ENCODE measurements at places on chromosomes 13 and 19.

DNA sequence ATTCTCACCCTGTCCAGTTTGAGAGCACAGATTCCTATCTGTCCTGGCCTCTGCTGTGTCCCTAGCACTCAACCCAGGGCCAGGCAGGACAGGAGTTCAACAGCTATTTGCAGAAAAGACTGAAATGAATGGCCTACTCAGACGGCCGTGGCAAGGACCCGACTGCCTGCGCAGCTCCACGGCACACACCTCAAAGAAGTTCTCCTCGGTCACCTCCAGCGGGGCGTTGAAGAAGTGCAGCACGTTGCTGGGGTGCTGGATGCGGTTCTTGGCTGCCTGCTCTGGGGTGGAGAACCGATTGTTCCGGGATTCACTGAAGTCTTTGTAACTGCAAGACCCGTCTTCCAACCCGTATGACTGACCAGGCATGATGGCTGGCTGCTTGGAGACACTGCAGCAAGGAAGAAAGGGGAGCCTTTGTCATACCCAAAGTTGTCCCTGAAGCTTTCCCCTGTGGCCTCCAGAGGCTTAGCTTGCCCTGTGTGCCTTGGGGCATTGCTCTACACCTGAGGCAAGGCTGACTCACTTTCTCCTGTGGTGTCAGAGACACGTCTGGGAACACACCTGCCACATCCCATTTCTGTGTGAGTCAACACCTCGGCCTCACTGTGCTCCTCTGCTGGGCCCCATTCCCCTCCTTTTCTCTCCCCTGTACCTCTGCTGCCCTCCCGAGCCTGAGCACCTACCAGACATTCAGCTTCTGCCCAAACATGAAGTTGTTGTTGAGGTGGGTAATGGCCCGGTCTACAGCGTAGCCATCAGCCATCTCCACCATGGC lies 6.8 kb upstream of the ECH1 start:
- no peak for DNase-seq

DNA sequence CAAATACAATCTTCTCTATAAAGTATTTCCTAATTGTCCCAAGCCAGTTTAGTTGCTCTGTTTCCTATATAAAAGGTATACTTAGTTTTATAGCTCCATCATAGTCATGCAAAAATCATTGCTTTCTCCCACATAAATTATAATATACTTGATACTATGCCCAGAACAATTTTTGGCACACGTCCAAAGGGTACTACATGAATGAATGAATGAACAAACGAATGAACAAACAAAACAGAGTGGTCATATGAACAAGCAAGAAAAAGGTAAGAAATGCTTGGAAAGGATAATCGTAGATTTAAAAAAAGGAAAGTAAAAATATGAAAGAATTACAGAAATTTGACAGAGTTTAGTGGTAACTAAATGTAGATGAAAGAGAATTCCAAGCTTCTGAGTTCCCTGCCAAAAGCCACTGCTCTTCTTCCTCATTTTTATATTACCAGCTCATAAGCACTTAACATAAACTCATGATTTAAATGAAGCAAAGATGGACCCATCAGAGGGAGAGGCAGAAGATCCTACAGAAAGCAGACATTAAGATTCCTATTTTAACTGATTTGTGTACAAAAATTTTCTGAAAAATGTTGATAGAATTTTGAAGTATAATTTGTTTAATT lies 123.2 kb downstream of the ENOX1 start:
- DNase-seq, result no peak

GRCh38 chr19:37987356-37988332 lies 80.6 kb downstream of the SIPA1L3 start:
- DNase-seq, result no peak

GRCh38 chr13:32647926-32648325 lies 61.7 kb downstream of the PDS5B start:
- no peak for DNase-seq

- DNase-seq, result no peak
Measured at GRCh38 chr13:25280396-25280795, 6.9 kb downstream of the MTMR6 start.

DNA sequence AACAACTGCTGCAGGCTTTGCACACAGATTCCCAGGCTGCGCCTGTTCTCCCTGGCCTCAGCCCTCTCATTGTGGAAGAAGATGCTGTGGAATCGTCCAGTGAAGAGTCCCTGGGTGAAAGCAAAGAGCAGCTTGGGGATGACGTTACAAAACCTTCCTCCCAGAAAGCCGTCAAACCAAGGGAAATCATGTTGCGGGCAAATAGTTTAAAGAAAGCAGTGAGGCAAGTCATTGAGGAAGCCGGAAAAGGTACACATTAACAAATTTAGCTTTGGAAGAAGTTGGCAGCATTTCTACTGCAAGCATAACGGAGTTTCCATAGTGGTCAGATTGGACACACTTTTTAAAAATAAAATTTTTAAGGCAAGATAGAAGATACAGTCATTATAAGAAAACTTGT lies 82.9 kb upstream of the AKAP11 start:
- DNase-seq, result no peak

- DNase-seq, result no peak
Measured at GRCh38 chr19:33496038-33496895, 25.3 kb downstream of the PEPD start.

DNA sequence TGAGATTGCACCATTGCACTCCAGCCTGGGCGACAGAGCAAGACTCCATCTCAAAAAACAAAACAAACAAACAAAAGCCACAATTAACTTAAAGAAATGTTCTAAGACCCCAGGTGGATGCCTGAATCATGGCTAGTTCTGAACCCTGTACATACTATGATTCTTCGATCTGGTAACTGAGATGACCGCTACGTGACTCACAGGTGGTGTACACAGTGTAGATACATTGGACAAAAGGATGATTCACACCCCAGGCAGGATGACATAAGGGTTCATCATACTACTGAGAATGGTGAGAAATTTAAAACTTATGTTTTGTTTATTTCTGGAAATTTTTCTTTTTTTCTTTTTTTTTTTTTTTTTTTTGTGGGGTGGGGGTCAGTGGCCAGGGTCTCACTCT lies 6.5 kb downstream of the ZNF426 start:
- no peak for DNase-seq

- peak; percentile 33 for DNase-seq
Measured at GRCh38 chr19:38729653-38730469, 14.4 kb downstream of the CAPN12 start.

DNA sequence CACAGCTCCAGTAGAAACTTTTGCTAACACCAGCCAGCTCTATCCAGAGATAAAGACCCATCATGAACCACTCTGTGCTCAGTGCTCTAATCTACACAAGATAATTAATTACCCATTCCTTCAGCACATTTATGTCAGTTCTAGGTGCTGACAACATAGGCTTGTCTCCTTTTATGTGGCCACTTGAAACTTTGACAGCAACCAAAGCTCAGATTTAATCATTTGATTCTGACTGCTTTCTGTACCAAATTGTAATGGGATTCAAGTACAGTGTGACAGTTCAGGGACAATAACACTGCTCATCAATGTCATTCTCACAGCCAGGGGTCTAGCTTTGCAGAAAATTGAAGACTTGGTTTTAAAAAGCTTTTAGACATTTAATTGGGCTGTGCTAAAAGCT lies 266.6 kb downstream of the KCTD12 start:
- peak; percentile 25 for DNase-seq

- DNase-seq, result peak; percentile 53
Measured at GRCh38 chr13:112685896-112686295, 3.9 kb upstream of the ATP11A start.

DNA sequence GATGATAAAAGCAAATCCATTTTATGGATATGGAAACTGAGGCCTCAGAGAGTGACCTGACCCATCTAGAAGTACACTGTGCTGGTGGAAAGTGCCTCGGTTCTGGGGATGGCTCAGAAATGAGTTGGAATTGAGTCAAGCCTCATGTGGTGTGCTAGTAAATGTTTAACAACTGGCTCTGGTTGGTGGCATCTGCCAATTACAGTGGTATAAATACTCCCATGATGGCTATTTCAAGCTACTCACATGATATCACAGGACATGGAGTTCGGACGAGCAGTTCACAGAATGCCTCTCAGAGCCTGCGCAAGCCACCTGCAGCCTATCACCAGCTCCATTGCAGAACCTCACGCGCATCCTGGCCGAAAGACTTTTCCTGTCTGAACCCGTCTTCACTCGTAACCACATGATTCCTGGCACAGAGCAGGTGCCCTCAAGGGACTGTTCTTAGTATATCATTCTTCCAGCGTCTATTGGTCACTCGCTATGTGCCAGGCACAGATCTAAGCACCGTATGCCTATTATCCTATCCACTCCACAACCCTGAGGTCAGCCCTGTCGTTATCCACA lies 9.1 kb downstream of the TMEM150B start:
- DNase-seq, result no peak

DNA sequence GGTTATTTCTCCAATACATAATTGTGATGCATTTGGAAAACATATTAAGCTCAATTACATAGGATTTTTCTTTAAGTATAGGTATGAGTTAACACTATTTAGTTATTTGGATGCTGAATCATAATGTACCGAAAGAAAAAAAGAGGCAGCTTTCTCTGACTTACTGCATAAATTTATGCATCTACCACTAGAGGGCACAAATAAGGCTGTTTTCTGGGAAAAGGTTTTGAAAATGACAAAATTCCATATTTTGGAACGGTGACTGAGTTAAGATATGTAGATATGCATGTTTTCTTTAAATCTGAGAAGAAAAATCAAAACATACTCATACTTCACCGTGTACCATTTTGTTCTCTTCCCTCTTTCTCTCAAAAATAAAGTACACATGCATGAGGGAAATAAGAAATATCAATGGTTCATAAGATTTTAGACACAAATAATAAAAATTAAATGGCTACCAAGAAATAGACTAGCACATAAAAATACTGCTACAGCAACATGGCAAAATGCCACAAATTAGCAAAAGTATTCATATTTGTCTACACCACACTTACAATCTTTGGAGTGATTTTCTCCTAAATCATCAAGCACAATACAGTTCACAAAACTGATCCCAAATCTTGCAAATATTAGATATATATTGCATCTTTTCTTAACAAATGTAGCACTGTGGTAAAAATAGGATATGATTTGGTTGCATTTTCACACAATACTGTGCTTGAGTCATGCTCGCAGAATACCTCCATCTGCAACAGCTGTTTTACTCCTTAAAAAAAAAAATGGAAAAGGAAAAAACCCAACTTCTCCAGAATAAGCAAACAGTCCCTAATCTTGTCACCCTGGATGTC lies 260.0 kb downstream of the FGF14 start:
- DNase-seq, result peak; percentile 63

DNA sequence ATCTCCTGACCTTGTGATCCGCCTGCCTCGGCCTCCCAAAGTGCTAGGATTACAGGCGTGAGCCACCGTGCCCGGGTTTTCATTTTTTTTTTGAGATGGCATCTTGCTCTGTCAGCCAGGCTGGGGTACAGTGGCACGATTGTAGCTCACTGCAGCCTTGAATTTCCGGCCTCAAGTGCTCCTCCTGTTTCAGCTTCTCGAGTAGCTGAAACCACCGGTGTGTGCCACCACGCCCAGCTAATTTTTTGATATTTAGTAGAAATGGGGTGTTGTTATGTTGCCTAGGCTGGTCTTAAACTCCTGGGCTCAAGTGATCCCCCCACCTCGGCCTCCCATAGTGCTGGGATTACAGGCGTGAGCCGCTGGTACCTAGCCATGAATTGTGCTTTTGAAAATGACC lies 5.9 kb downstream of the ADAT3 start:
- no peak for DNase-seq

GRCh38 chr13:113840541-113841352 lies 23.1 kb downstream of the GAS6 start:
- DNase-seq, result no peak
